ENCODE measurements at places on chromosomes 4 and X.

DNA sequence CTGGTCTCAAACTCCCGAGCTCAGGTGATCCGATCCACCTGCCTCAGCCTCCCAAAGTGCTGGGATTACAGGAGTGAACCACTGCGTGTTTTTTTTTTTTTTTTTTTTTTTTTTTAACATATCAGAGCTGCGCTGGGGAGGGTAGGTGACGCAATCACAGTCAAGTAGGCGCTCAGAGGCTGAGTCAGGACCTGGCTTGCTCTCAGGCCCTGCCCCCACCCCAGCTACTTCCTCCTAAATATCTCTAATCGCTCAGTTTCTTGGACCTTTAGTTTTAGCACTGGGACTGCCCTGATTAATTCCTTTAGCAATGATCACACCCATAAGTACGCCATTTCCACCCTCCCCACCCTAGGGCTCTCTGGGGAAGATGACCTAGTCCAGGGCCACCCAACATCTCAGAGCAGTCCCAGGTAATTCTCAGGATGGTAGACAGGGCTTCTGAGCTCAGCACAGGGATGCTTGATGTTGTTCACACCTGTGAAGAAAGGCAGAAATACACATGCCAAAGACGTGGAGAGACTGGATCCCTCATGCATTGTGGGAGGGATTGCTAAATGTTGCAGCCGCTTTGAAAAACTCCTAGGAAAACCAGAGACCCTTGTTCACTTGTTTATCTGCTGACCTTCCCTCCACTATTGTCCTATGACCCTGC is 50.2 kb downstream of the DDX3X start:
- DNase-seq, result no peak

DNA sequence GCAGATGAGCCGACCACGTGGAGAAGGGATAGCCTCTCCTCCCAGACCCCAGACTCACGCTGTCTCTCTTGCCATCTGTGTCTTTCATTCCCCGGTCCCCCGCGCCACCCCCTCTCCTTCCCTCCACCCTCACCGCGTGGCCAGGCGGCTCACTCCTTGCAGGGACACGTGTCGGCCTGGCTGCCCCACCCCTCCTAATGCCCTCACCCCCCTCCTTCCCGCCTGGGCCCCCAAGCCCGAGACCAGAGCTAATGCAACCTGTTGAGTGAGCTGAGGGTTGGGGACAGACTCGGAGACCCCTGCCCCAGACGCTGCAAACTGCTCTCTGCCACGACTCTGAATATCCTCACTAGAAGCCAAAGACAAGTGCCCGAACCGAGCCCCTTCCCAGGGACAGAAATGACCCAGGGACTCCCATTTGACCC is 1.8 kb downstream of the SLC38A5 start:
- DNase-seq, result no peak

- DNase-seq, result no peak
Measured at GRCh38 chr4:17077105-17077504, 178.7 kb upstream of the LDB2 start.

GRCh38 chr4:147842573-147842972 is 110.7 kb downstream of the ARHGAP10 start:
- no peak for DNase-seq

- DNase-seq, result no peak
Measured at GRCh38 chr4:102869569-102870197, 891 bp downstream of the CISD2 start.

- no peak for DNase-seq
Measured at GRCh38 chrX:153645921-153646488, 998 bp upstream of the DUSP9 start.

DNA sequence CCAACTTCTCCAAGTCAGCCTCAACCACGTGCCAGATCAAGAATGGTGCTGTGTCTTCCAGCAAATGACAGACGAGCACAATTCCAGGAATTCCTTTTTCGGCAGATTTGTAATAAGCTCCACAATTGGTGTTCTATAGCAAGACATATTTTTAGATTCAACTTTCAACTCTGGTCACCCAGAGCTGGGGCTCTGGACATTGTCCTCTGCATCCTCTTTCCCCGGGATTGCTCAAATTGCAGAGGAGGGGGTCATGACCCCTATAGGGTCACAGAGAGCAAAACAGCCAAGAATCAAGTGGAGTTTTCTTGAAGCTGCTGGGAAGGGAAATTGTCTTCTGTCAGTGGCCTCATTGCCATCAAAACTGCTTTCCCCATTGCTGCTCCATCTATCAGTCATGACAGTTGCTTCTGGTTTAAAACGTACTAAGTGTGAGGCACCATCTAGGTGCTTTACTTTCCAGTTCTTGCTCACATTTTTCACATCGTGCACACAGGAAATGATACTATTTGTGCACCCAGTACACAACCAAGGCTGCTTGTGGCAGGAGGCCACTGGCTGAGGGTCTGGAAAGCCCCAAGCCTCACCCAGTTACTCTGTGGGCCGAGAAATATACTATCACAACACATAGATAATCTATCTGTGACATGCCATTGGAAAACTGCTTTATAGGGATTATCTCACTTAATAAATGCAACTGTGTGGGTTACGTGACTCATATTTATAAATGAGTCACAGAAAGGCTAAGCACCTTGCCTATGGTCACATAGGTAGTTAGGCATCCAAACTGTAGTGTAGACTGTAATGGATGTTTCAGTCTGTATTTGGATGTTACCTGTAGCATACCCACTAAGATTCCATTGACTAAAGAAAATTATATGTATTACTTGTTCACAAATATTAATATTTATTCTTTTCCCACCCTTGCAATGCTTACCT is 91.7 kb upstream of the PHOX2B start:
- DNase-seq, result no peak

- DNase-seq, result no peak
Measured at GRCh38 chr4:4870576-4871241, 11.2 kb downstream of the MSX1 start.

- no peak for DNase-seq
Measured at GRCh38 chrX:37921758-37922157, 74.4 kb upstream of the DYNLT3 start.

GRCh38 chr4:122624205-122624604 is 3.3 kb upstream of the IL21 start:
- DNase-seq, result no peak

GRCh38 chrX:14618177-14618965 is 89.0 kb downstream of the GLRA2 start:
- no peak for DNase-seq

DNA sequence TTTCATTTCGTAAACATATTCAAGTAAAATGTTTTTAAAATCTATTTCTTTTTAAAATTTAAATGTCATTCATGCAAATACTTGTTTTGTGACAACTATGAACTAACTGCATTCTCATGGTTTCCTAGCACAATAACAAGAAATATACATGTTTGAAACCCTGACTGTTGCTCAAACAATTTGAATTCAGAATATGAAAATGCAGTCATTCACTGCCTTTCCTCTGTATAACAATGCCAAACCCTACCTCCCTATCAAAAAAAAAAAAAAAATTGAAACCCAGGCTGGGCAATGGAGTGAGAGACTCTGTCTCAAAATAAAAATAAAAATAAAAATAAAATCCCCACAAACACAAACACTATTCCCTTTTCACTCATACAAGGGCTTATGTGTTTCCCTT is 42.1 kb downstream of the MAB21L2 start:
- no peak for DNase-seq

- DNase-seq, result no peak
Measured at GRCh38 chr4:2388429-2389182, 29.8 kb downstream of the ZFYVE28 start.

- no peak for DNase-seq
Measured at GRCh38 chrX:101257448-101258258, 33.5 kb downstream of the TAF7L start.

GRCh38 chr4:136737066-136737465 is 795.2 kb downstream of the PCDH18 start:
- DNase-seq, result no peak

- no peak for DNase-seq
Measured at GRCh38 chrX:21885568-21885967, 29.8 kb downstream of the YY2 start.

DNA sequence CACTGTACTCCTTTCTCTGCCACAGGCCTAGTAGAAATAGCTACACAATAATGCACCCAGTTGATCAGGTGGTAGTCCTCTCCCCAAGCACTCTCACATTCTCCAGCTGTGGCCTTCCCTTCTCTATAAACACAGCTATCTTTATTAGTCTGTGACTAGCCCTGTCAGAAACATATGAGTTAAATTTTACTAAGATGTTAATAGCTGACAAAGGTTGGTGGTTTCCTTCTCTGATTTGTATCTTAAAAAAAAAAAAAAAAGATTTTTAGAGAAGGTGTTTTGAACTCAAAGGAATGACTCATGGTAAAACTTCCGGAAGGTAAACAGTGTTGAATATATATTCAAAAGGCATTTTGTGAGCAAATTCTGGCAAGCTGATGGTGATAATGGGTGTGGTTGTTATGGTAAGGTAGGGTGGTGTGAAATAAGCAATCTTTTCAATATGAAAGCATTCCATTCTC is 327.4 kb downstream of the PPP3CA start:
- no peak for DNase-seq

GRCh38 chr4:41125558-41126311 is 88.6 kb downstream of the APBB2 start:
- DNase-seq, result no peak

DNA sequence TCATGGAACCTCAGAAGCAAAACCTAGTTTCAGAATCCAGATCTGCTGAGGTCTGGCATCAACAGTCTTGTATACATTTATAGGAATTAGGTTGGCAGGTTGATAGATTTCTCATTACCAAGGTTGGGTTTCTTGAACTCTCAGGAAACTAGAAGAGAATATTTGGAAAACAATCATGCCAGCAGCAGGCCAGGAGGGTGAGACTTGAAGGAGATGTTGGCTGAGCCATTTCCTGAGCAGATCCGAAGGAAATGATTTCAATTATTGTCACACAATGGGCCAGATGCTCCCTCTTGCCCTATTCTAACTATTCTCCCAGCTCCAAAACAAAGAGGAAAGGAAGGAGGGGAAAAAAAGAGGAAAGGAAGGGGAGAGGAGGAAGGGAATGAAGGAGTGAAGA is 45.2 kb downstream of the SHROOM4 start:
- no peak for DNase-seq

- DNase-seq, result no peak
Measured at GRCh38 chr4:5971078-5971450, 47.2 kb downstream of the C4orf50 start.

GRCh38 chr4:11529625-11530201 is 101.0 kb upstream of the HS3ST1 start:
- DNase-seq, result peak; percentile 60

DNA sequence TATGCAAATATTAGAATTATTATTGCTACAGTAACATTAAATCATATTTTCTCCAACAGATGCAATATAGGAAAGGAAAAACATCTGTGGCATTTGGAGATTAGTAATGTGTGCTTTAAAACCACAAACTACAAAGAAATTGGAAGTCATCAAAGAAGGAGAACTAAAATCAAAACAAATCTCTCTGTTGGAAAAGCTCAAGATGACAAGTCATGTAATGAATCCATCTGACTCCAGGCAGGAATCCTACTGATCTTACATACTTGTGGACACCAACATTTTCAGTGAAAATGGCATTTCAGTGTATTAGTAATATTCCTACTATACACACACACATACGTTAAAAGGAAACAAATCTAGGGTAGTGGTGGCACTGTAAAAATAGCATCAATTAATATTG is 98.2 kb downstream of the SLC39A8 start:
- DNase-seq, result no peak

GRCh38 chr4:99564921-99565320 is 1.1 kb upstream of the TRMT10A start:
- DNase-seq, result no peak

DNA sequence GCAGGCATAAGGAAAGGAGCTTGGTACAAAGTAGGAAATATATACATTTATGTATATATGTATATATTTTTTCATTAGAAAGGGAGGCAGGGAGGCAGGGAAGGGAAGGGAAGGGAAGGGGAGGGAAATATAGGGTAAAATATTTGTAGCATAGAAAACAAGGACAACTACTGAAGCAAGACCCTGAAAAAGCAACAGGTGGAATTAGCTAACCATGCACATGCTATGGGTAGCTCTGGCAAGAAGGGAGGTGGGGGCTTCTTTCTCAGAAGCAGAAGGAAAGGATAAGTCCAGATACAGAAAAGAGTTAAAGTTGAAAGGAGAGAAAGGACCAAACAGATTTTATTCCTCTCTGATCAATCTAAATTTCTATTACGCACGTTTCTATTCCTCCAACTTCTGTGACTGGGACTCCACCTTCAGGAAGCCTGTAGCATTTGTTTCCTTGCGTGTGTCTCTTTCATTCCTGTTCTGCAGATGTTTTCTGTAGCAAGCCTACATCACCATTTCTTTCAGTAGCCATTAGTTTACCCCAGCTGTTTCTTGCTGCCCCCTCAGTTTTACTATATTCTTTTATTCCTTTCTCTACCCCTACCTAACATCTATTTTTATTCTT is 82.9 kb downstream of the OR13H1 start:
- no peak for DNase-seq

GRCh38 chrX:37785569-37785968 is 5.7 kb downstream of the CYBB start:
- DNase-seq, result no peak

DNA sequence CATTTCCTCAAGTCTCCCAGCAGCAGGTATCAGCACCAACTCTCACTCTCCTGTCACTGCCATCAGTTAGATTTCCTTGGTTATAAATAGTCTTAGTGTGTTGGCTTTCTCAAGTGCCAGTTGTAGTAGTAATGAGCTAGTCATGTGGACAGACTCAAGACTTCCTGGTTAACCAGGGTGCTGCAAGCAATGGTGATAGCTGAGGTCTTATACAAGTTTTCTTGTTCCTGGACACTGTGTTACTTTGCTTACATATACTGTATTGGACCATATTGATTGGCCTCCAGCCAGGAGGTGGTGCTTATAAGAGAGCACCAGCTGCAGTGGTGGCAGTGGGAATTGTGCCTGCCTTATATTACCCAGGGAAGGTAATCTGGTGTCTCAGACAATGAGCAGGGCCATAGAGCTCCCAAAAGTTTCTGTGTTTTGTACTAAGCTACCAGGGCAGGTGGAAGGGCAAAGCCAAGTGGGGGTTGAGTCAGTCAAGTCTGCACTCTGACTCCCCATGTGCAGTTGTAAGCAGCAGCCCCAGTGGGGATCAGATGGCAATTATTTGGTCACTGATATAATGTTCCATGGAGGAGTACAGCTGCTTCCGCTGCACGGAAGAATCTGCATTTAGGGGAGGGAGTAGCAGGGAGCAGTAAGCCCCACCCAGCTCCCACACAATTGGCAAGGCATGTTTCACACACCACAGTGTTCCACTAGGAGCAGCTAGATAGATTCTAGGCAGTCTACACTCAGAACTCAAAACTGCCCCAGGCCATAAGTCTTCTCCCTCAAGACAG is 24.1 kb upstream of the ZDHHC15 start:
- DNase-seq, result no peak

DNA sequence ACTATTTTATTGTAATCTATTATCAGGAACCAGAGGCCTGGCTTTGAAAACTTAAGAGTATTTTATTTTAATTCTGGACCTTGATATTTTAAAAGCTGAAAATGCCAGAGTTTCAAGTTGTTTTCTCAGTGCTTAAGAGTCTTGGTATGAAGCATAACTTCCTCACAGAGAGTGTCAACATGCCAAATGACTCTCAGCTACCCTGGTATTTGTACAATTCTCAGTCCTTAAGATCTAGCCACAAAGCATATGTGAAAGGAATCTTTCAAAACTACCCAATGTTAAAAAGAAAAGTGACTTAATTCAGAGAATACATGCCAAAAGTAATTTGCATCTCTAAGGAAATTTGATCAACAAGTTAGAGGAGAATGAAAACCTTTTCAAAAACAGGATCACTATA is 171.9 kb downstream of the DKK2 start:
- no peak for DNase-seq
